ENCODE measurements at places on chromosomes 16 and 17.

DNA sequence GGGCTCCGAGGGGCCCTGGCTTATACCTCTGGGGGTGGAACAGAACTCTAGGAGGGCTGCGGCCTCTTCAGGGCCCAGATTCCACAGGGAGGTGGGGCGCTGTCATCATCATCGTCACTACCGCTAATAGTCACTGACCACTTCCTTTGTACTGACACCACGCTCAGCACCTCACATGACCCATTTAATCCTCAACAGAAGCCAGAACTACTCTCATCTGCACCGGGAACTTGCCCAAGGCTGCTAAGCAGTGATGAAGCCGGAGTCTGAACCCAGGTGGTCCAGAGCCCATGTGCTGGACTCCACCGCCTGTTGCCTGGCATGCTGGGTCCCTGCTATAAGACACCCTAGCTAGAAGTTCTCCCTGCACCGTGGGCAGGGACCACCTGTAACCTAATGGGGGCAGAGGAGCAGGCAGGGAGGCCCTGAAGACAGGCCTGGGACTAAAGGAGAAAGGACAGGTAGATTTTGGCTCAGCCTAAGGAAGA lies 12.0 kb downstream of the UNC13D start:
- DNase-seq: no peak

- DNase-seq: no peak
Measured at GRCh38 chr17:35377068-35377467, 3.6 kb upstream of the SLFN11 start.

GRCh38 chr16:24140730-24141129 lies 115.4 kb upstream of the CACNG3 start:
- no peak for DNase-seq

- no peak for DNase-seq
Measured at GRCh38 chr16:12587646-12588277, 215.9 kb downstream of the CPPED1 start.

GRCh38 chr17:8101721-8102120 lies 14.2 kb upstream of the ALOX12B start:
- DNase-seq: no peak

All from HEK293T (cell line).